WTC11 (cell line): ENCODE measurements at places on chromosomes 16 and 17.

DNA sequence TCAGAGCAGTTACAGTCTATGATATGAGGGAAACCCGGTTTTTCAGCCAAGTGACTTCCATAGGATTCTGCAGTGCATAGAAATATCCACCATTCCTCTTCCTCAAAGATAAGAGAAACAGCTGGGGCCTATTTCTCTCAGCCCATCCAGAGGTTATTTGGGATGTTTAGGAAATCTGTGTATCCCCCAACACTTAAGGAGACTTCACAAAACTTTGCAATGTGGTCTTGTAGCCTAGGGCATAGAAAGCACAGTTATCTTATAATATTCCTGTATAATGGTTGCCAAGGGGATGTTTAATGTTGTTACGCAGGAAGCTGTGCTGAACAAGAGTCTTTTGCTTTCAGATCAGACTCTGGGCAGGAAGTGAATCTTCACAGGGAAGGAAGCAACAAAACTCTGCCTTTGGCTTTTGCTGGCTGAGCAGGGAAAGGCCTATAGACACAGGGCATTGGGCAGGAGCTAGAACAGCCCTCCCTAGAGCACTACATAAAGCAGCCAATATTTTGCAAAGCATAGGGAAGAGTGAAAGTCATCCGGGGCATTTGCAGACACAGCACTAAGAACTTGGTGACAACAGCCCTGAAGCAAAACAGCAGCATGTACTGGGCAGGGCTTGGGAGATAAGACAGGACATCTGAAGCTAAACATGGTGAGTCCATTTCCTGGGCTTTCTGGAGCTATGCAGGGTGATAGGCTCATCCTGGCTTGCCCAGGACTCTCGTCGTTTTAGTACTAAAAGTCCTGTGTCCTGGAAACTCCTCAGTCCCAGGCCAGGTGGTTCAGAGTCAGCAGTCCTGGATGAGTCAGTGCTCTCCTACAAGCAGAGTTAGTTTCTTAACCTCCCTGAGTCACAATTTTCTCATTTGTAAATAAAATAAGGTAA lies 18.7 kb upstream of the BEAN1 start:
- DNase-seq = no peak

- DNase-seq = peak; percentile 85
Observed at GRCh38 chr16:3020604-3021448, 658 bp downstream of the TNFRSF12A start.

DNA sequence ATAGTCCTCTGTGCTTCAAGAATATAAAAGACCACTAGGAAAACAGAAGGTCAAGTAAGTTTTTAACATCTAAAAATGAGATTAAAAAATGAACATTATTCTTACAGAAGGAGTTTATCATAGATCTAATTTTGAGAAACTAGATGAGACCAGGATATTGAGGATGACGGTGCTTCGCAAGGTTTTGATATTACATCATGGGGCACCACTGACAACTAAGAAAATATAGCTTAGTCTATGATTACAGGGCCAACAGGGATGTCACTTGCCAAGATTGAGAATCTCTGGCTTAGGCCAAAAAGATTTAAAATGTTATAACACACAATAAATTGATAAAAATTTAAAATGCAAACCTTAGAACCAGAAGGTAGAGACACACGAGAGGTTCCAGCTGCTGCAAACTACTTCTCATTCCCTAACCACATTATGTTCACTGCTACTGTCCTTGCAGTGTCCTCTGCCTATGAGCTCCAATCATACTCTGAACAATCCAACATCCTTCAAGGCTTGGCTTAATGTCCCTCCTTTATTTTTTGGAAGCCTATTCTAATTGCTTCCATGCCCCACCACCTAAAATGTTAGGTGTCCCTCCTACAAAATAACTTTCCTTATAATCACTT lies 33.2 kb downstream of the USP32 start:
- DNase-seq = no peak

DNA sequence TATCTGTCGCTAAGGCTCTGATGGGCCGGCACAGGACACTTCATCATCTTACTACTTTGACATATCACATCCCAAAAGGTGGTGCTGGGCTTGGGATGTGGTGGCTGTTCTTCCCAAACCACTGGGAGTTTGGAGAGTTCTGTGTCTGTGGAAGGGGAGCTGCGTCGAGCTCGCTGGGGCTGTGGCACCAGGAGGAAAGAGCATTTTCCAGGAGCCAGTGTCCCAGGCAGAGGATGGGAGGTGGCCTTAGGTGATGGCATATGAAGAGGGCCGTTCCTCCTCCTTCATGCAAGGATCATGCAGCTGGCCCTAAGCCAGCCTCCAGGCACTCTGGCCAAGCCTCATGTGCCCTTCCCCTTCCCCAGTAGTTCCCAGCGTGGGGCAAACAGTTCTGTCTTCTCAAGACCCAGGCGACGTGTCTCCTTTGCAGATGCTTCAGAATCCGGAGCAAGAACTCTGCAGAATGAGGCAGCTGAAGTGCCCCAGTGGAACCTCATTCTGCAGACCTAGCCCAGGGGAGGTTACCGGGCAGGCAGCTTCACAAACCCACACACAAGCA lies 89.4 kb upstream of the TNRC6C start:
- DNase-seq = no peak

- no peak for DNase-seq
Observed at GRCh38 chr16:3121851-3122467, 9.6 kb downstream of the ZNF205 start.

DNA sequence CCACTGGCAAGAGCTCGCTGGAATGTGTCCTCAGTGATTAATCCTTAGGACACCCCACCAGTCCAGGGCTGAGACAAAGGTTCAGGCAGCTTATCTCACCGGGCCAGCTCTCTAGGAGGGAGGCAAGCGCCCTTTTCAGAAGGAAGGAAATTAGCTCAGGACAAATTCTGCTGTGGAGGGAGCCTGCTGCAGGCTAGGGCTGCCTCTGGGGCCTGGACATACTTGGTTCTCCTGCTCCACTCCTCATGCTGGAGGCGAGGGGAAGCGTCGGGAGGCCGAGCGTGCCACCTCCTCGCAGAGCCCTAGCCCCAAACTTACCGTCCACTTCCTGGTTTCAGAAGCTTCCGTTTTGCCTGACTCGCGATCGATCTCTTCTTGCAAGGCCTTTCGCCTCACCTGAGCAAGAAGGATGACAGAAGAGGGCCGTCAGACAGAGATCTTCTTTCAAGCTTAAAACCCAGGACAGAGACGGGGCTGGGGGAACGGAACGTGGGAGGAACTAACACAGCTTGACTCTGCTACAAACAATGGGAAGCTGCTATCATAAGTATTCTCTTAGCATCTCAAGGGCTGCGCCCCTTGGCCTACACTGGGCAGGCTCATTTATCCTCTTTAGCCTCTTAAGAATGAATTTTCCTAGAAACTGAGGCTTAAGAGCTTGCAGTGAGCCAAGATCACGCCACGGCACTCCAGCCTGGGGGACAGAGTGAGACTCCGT lies 7.7 kb downstream of the KNOP1 start:
- no peak for DNase-seq

GRCh38 chr17:65131946-65132345 lies 5.2 kb upstream of the RGS9 start:
- no peak for DNase-seq

DNA sequence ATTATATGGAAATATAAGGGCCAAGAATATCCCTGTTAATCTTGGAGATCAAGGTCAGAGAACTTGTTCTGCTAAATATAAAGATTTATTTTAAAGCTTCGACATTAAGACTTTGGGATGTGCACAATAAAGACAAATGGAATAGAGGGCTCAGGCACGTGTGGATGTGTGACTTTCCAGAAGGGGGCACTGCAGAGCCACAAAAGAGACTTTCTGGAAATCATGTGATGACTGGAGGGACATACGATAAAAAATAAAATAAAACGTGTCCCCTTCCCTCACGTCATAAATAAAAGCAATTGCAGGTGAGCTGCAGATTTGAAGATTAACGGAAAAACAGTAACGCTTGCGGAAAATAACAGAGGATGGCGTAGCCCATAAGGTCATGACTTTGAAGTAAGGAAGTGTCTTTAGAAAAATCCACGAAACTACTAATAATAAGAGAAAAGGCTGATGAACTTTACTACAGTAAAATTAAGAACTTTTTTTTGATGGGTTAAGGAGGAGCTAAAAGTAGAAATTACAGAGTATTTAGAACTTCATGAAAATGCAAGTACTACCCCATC lies 9.4 kb upstream of the ENGASE start:
- DNase-seq = peak; percentile 70

DNA sequence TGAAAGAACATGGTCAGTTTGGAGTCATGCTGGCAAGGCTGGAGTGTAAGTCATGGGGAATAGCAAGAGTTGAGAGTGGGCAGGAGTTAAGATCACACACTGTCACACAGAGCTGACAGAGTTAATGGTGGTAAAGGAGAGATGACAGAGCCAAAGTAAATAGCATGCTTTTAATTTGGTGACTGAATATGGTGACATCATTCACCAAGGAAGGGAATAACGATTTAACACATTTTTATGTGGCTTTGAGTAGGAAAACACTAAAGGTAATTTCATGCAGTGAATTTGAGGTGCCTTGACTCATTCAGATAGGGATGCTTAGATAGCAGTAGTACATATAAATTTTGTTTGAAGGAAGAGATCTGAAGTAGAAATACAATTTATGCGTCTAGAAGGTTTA lies 42.1 kb downstream of the SYNRG start:
- no peak for DNase-seq

GRCh38 chr17:39923836-39924690 lies 3.3 kb downstream of the ORMDL3 start:
- peak; percentile 27 for DNase-seq

DNA sequence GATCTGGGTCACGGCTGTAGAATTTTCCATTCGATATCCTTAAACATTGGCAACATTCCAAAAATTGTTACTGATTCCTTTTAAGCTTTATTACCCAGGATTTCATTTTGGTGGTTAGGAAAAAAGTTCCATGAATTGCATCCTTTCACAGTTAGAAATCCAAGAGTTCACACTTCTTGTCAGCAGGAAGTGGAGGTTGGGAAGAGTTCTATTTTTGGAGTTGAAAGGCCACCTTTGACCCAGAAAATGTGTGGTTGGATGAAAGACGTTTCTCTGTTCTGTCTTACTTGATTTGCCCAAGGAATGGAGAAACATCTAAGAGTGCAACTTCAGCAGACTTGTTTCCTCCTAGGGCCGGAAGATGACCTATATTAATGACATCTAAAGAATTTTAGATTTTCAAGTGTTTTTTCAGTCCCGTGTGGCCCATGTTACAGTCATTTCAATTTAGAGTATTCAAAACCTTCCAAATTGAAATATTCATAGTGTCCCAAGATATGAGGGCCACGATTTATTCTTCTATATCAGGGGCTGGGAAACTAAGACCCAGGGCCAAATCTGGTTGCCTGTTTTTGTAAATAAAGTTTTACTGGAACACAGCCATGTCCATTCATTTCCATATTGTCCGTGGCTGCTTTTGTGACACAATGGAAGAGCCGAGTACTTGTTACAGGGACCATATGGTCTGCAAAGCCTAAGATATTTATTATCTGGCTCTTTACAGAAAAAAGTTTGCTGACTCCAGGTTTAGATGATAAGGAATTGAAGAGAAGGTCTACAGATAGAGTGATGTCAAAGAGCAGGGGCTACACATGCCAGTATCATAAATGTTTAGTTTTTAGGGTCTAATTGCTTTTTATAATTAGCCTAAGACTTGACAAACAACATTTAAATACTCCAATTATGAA lies 50.2 kb downstream of the CDK5R1 start:
- no peak for DNase-seq

- DNase-seq = no peak
Observed at GRCh38 chr16:81646561-81646960, 132.5 kb upstream of the PLCG2 start.
